ENCODE measurements at places on chromosomes 4 and X.

DNA sequence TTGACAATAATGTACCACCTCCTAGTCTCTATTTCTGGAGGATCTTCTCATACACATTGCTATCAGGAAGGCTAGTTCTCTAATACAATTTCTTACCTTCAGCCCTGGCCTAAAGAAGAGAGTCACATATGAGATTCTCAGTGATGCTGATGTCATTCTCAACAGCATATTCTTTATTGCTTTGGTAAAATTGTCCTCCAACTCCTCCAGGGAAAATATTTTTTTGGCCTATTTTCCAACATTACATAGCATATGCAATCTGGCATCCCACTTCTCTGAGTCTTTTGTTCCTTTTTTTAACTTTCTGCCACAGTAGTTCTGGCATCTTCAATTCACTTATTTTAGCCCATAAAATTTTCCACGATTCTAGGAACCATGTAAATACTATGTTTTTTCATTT lies 2363.1 kb downstream of the ARAP2 start:
- no peak for DNase-seq

GRCh38 chr4:145887241-145887991 lies 51.2 kb downstream of the ZNF827 start:
- DNase-seq: no peak

GRCh38 chr4:140253556-140254027 lies 99.6 kb upstream of the MAML3 start:
- no peak for DNase-seq

DNA sequence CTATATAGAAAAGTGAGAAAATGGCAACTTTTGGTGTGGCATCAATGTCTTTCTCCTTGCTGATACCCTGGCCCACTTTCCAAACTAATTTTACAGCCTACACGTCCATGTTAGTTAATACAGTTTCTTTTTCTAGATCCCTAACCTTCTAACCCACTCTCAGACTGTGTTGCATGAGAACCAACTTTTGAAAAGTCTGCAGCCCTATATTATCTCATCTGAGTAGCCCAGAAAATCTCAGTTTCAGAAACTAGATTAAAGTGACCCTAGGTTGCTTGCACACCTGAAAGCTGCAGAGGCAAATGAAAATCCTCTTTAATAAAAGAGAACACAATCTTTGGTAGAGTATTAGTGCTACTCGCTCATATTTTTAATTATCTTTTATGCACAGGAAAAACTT lies 371.6 kb upstream of the EMCN start:
- DNase-seq: no peak

- no peak for DNase-seq
Measured at GRCh38 chrX:145821898-145822571, 4.4 kb downstream of the SLITRK2 start.

- no peak for DNase-seq
Measured at GRCh38 chr4:155966731-155967395, 13.2 kb upstream of the CTSO start.

GRCh38 chr4:9971711-9972110 lies 49.6 kb downstream of the SLC2A9 start:
- DNase-seq: no peak

DNA sequence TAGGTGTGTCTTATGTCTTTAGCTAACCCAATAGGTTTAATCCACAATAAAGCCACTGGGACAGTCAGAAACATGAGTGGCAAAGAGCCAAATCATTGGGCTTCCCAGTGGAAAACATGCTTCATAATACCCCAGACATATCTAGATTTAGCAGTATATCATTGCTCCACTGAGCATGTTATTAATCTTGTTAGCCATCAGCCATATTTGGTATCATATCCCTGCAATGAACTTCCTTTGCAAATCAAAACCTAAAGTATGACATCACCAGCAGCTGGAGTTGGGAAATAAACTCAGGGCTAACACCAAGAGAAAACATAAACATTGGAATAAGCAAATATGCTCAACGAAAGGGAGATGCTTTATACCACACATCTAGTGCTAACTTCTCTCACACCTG lies 280.8 kb upstream of the NOCT start:
- DNase-seq: no peak

DNA sequence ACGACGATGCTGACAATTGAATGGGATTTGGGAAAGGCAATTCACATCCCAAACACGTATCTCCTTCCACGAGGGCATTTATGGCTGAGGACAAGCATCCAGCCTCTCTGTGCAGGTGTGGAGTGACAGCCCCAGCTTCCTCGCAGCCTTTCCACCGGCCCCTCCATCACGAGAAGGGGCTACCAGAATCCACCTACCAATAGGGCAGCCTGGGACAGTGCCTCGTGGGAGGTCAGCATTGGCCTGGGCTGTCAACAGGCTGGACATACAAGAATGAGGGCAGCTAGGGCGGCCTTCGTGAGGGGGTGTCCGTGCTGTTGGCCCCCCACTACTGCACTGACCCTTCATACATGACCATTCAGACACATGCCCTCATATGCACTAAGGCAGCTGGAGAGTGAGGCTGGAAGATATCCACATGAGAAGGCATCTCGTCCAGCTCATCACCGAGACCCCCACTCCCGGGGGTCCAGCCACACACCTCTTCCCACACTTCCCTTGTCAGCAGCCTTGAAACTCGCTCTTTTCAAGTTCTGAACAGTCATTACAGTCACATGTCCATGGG lies 81.0 kb upstream of the ADRA2C start:
- DNase-seq: no peak

GRCh38 chr4:107801766-107802211 lies 22.9 kb upstream of the SGMS2 start:
- DNase-seq: no peak

DNA sequence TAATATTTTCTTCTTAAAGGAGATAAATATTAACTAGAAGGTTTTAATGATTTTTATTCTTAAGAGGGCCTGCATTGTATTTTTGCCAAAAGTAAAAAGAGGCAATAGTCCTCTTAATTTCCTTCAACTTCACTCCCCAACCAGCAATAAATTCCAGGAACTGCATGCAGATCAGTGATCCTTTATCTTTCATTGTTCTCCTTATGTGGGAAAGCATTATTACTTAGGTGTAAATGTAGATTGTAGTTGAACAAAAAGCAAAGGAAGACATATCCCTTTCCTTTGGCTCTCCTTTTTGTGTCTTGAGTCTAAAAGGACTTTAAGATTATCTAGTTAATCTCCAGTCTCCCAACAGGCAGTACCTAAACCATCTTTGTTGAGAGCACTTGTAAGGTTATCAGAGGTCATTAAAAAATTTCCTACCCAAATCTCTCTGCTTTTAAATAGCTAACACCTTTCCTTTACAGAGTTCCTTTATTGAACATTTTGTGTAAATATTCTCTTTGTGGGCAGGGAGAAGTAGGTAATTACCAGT lies 55.3 kb downstream of the RAPGEF2 start:
- DNase-seq: no peak

DNA sequence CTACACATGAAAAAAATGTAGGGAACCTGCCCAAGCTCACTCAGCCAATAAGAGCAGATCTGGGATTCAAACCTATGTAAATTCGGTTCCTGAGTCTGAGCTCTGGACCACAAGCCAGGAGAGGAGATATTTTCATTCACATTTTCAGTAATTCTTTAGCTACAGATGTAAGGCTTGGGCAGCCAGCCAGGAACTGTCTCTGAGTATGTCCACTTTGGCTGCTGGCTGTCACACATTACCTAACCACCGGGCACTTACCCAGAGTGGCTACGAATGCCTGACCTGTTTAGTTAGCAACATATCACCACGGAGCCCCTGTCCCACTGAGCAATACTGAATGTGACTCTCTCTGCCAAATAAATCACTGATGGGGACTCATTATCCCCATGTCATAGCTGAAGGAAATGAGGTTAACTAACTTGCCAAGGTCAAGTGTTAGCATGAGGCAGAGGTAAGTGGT lies 15.3 kb downstream of the USP46 start:
- no peak for DNase-seq

GRCh38 chrX:45479835-45480422 lies 279.3 kb upstream of the DIPK2B start:
- DNase-seq: no peak

DNA sequence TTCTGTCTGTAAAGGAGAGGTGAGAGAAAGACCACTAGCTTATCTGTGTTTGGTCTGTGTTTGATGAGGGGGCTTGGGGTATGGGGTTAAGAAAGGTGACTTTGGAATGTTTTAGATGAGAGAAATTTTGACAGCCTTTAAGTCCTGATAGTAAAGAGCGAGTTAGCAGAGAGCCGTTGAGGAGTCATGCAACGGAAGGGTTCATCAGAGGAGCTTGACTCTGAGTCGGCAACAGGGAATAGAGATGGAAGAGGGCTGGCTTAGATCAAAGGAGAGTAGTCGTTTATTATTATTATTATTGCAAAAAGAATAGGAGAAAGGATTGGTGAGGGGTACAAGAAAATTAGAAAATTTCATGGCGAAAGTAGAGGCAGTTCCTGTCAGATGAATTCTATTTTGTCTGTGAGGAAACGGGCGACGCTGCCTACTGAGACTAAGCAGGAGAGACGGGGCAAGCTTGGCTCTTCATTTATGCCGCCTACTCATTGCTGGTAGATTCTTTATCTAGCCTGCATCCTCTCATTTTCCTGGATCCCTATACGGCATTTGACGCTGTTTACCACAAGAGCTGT lies 473 bp upstream of the VAMP7 start:
- no peak for DNase-seq

- no peak for DNase-seq
Measured at GRCh38 chr4:160894809-160895208, 1269.0 kb downstream of the FSTL5 start.

- no peak for DNase-seq
Measured at GRCh38 chr4:92328095-92328494, 24.3 kb downstream of the GRID2 start.

- no peak for DNase-seq
Measured at GRCh38 chrX:37816766-37817165, 30.6 kb downstream of the DYNLT3 start.

GRCh38 chr4:42159271-42160001 lies 7.0 kb upstream of the BEND4 start:
- no peak for DNase-seq

DNA sequence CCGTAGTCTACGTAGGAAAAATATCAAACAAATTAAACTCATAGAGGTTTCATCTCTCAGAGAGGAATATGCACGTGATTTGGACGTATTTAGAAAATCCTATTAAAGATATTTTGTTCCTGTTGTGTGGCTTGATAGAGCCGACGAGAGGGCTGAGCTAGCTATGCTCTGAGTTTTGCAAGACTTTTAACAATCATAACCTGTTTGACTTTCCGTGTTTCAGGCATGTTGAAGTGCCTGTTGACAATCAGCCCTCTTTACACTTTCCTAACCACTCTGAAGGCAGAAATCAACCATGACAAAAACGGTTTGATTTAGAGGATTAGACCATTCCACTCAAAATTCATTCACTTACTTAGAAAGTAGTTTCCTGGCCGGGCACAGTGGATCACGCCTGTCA lies 297.3 kb downstream of the ASMT start:
- no peak for DNase-seq
